Stimulated activated CD8-positive, alpha-beta memory T cell treated with anti-CD3 and anti-CD28 coated beads, Interleukin-15, amount 100 ng/mL, for 1 hour (primary cell): ENCODE measurements at places on chromosomes 7 and 10.

DNA sequence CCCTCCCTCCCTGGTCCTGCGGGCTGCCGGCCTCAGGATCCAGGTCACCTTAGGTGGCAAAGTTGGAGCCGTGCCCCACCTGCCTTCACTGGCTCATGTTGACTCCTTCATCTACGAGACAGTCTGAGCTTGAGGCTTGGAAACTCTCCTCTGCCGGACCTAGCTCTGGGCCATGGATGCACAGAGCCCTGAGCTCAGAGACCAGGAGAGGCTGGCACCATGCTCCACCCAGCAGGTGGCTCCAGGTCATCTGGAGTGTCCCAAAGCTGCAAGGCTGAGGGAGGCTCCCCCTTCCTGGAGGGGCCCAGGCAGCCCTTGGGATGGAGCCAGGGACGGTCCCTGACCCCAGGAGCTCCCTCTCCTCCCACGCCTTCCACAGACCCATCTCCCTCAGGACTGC is 81.3 kb downstream of the PDGFA start:
- no peak for DNase-seq

GRCh38 chr7:155189590-155189989 is 108.1 kb upstream of the INSIG1 start:
- no peak for DNase-seq

- DNase-seq, result no peak
Measured at GRCh38 chr10:48282829-48283228, 8.3 kb upstream of the FRMPD2 start.

DNA sequence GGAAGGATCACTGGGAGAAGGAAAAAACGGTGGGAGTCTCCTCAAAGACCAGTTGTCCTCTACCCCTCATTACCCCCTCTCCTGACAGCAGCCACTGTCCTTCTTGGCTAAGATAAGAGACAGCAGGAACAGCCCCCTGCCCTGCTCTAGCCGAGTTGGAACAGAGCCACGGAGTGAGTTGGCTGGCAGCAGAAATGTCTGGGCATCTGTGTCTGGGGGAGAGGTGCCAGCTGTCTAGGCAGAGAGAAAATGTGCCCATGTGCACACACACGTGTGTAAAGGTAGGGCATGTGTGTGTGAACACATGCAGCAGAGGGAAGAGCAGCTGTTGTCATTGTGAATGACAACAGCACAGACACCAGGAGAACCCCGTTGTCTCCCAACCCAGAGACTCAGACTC is 9.4 kb upstream of the HILPDA start:
- no peak for DNase-seq

DNA sequence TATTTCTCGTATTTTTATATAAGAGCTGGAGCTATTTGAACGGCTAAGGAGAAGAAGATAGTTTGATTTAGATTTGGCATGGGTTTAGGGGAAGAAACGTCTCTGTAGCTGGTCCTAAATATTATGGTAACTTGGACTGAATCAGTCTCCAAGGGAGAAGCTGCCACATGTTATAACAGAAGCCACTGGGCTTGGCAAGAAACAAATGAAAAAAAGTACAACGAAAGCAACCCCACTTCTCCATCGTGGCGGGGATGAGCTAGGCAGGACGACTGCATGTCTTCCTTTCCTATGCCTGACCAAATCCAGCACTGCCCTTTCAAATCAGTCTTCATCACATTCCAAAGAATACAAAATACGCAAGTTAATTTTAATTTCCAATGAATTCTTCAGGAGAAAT is 196.7 kb upstream of the KLF14 start:
- DNase-seq, result no peak

DNA sequence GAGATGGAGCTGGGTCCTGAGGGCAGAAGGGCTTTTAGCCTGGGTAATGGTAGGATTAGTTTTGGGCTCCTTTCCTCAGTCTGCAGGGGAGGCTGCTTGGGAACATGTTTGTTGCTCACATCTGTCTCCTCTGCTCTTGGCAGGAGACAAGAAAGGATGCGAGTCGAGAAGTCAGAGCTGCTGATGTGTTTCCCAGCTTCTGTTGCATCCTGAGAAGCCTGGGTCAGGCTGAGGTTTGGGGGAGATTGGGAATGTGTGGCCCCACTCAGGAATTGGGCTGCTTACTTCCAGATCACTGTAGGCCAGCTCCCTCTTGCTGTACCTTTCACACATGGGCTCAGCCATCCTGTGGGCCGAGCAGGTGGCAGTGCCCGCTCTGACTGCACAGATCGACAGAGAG is 79.2 kb downstream of the CCNY start:
- no peak for DNase-seq

DNA sequence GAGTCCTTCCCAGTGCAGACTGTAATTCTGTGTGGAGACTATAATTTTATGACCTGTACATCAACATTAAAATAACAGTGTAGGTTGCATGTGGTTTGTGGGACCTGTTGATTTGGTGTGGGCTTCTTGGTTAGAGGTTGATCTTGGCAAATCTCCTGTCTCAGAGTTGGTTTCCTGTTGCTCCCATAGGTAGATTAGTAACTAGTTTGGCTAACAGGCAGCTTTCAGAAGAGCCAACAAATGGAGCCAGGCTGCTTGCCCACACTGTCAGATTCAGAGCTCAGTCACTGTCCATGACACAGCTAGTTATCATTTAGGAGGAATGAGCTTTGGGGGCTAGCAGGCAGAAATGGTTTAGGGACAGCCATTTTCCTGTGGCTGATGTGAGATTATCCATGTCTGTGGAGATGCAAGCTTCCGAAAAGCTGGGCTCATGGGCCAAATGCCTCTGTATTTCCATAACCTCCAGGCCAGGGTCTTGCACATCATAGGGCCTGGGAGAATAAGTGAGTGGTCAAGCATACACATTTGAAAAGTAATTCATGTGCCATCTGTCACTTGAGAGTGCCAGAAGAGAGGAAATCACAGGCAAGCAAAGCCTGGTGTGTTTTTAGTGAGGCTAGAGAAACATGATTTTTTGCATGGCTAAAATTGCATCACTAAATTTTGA is 33.4 kb downstream of the CCM2 start:
- DNase-seq, result no peak

GRCh38 chr10:60990663-60991062 is 46.7 kb upstream of the RHOBTB1 start:
- DNase-seq, result no peak

- DNase-seq, result no peak
Measured at GRCh38 chr7:118366363-118366762, 141.9 kb downstream of the ANKRD7 start.

- DNase-seq, result no peak
Measured at GRCh38 chr10:30348378-30348776, 701 bp downstream of the MTPAP start.

DNA sequence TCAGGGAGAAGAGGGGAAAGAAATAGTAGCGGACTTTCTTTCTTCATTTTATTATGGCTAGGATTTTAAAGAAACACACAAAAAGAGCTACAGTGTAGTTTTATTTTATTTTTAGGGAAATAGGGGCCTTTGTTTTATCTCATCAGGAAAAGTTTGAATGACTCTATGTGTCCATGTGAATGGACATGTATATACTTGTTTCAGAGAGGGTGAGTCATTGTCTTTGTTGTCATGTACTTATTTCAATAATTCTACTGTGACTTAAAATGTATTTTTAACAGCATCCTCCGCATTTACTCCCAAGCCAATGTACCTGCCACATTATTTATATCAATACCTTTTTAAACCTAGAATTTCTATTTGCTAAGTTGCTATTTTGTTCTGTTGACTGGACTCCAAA is 569.5 kb downstream of the SORCS3 start:
- DNase-seq, result no peak

GRCh38 chr10:14435976-14436632 is 105.4 kb upstream of the FRMD4A start:
- DNase-seq, result no peak

GRCh38 chr7:44062180-44062902 is 3.0 kb downstream of the PGAM2 start:
- DNase-seq, result no peak

- no peak for DNase-seq
Measured at GRCh38 chr10:118332236-118332635, 9.9 kb downstream of the FAM204A start.

GRCh38 chr7:127993987-127994386 is 37.2 kb downstream of the LRRC4 start:
- no peak for DNase-seq

DNA sequence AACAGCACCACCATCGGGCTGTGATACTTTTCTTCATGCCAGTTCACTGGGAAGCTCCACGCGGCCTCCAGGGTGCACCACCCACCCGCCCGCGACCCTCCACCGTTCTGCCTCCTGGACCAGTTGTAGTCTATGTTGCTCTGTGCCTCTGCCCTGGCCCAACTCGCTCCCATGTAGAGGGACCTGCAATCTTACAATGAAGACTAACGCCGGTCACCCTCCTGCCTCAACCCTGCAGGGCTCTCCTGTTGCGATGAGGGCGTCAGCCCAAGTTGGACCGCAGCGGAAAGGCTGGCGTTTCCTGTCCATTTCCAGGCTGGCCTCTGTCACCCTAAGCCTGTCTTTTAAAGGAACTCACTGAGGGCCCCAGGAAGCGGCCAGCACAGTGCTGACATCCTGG is 34.9 kb downstream of the IL15RA start:
- no peak for DNase-seq

GRCh38 chr10:92844746-92845145 is 3.6 kb upstream of the EXOC6 start:
- no peak for DNase-seq

DNA sequence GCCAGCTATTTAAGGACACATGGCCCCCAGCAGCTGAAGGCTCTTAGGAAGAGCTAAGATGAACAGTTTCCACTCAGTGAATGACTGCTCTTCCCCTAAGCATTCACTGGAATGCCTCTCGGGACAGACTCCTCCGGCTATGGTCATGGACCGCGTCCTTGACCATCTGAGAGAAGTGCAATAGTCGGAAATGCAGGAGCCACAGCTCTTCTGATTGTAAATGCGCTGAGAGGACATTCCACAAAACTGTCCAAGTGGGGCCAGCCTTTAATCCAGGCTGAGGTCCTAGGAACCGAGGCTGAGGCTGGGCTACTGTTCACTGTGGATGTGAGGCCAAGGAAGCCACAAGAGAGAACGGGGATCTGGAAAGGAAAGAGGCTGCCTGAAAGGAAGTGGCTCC is 162.0 kb upstream of the TMEM72 start:
- DNase-seq, result no peak

DNA sequence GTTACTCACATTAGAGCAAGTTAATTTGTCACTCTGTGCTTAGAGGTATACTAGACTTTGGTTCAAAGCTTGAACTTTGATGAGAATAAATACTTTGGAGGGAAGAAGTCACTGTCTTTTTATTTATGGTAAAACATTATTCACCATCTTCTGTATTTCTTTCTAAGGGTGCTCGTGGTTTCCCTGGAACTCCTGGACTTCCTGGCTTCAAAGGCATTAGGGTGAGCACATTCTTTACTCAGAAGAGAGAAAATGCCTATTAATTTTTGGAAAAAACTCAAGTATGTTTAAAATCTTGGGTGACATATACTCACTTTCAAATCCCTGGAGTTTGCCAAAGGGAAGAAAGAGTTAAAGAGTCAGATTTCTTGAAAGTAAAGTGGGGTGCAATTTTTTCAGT is 10.8 kb downstream of the COL1A2 start:
- DNase-seq, result no peak

GRCh38 chr7:28346256-28346655 is 66.1 kb upstream of the CREB5 start:
- no peak for DNase-seq

- no peak for DNase-seq
Measured at GRCh38 chr10:59745163-59745650, 8.0 kb downstream of the MRLN start.

DNA sequence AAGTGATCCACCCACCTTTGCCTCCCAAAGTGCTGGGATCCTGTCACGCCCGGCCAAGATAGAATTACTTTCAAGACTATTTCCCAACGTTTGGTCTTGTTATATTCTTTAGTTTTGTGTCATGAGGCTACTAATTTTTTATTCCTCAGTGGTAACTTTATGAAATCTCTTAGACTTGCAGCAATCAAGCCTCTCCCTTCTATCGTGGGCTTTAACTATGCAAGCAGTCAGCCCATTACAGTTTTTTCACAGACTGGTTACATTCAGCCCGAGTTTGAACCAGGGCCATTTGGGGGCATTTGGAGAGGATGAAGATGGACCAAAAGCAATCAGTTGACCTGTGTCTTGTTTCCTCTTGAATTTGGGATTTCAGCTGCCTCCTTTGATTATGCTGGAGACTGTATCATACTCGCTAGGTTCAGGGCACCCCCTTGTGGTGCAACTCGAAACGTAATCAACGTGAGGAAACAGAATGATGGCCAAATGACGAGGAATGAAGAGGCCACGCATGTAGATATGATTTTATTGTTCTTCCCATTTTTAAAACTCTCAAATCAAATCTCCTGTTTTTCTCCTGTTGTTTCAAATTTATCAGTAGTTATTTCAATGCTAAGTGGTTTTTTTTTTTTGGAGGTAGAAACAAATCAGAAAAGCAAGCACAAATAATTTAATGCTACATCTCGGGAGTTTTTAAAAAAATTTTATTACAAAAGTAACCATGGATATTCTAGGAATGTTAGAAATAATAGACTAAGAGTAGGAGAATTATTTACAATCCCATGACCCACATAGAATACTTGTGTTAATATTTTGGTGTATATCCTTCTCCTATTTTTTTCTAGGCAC is 151.6 kb downstream of the KIAA1217 start:
- DNase-seq, result no peak

- DNase-seq, result no peak
Measured at GRCh38 chr10:110324805-110325280, 20.1 kb upstream of the SMNDC1 start.

DNA sequence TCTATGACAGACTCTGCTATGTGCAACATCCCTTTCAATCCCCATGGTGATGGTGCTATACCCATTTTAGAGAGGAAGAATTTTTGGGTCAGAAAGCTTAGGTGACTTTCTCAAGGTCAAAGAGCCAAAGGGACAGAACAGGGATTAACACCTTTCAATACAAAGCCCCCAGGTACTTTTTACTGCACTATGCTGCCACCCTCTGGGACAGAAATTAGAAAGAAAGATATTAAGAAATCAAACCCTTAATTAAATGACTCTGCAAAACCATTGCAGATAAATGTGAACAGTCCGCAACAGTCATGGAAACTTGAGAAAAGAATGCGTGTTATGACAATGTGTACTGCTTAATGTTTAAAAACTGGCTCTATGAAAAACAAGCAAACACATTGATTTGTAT is 673.7 kb downstream of the MAGI2 start:
- no peak for DNase-seq

DNA sequence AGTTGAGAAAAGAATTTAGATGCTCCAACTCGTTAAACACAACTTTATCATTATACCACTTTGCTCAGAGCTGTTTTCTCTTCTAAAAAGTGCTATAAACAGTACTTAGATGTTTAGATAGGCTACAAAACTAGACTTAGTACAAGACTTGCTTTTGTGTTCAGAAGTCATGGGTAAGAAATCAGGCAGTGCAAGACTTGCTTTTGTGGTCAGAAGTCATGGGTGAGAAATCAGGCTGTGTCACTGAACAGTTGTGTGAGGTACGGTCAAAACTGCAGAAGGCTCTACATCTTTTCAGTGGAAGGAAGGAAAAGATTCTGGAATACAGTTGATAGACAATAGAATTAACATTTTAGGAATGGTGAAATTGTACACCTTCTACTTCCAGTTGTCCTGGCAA is 239.7 kb downstream of the DNAJB9 start:
- no peak for DNase-seq
